ENCODE measurements at places on chromosomes 1 and 21.

GRCh38 chr1:24043345-24044032 lies 63.4 kb upstream of the SRSF10 start:
- DNase-seq: no peak

DNA sequence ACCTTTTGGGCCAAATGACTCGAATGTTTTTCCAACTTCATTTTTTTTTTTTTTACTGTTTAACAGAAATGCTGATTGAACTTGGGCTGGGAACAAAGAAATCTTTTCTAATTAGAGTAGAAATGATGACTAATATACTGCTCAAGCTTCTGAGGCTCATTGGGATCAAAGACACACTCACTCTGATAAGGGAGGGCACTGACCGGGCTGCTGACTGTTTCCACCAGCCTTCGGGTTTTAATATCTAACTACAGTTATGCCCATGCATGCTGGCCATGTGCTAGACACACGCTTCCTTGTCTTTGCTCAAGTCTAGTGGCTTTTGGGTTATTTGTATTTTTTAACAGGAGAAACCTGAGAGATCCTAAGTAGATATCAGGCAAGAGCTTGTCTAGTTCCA lies 16.8 kb downstream of the ZBTB18 start:
- DNase-seq: peak; percentile 37

- DNase-seq: no peak
These were observed 30.5 kb downstream of the SIM2 start for GRCh38 chr21:36729310-36729970.

DNA sequence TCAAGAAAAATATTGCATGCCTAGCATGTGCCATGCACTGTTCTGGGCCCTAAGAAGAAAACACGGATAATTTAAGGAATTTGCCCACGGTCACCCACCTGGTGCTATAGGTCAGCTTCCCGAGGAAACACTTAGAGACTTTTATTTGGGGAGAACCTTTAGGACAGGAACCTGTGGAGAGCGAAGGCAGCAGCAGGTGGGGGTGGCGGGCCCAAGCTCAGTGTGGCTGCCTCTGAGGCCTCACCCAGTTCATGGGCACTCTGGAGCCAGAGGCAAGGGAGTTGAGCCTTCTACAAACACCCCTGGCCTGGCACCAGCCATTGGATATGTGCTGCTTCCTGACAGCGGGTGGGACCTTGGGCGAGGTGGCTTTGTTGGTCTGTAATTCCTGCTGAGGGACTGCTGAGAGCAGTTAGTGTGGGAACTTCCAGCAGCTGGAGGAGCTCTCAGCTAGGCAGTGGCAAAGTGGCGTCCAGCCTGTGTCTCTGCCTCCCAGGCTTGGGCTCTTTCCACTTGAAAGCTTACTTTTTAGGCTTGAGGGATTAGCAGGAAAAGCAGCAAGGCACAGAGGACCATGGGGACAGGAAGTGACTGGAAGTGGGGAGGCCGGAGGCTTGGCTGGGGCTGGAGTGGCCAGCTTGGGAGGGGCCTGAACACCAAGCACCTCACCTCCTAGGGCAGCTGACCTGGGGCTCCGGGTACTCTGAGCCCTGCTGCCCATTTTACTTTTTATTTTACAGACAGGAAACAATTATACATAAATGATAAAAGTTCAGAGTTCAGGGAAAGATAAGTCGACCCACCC lies 19.1 kb downstream of the MRPL37 start:
- DNase-seq: no peak

GRCh38 chr1:9373619-9374018 lies 80.9 kb downstream of the SPSB1 start:
- DNase-seq: no peak

GRCh38 chr1:56915960-56916359 lies 49.9 kb downstream of the C8B start:
- DNase-seq: no peak

- no peak for DNase-seq
These were observed 11.2 kb downstream of the CD84 start for GRCh38 chr1:160567858-160568682.

- DNase-seq: no peak
These were observed 85.5 kb downstream of the FBXO2 start for GRCh38 chr1:11568687-11569086.

DNA sequence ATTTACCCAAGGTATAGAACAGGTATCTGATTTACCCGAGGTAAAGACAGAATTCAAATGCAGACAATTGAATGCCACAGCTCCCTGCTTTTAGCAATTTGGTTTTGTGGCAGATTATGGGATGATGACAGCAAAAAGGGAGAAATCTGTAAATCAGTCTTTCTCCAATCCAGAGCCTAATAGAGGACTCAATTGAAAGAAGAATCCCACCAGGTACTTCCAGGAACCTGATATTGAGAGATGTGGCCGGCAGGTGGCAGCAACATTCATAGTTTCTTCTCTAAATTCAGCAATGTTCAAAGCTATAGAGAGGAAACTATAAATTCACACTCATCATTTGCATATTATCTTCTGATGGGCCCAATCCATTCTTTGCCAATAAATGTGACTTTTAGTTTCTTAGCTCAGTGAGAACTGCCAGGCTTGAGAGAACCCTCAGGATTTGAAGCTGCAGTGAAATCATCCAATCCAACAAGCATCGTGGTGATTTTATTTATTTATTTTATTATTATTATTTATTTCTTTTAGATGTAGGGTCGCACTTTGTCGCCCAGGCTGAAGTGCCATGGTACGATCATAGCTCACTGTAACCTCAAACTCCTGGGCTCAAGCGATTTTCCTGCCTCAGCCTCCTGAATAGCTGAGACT lies 9.8 kb upstream of the PHACTR4 start:
- DNase-seq: peak; percentile 65

DNA sequence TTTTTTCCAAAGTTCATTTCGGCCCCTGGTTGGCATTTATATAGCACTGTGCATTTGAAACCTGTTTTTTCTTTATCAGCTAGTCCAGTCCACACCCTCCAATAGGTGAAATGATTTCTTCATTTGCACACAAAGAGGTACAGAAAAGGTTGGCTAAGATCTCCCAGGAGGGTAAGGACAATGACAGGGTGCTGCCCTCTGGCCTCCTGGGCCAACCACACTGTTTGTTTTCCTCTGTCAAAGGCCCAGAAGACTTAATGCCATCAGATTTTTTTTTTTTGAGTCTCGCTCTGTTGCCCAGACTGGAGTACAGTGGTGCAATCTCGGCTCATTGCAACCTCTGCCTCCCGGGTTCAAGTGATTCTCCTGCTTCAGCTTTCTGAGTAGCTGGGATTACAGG lies 70.1 kb upstream of the EFHD2 start:
- DNase-seq: no peak

- no peak for DNase-seq
These were observed 15.7 kb upstream of the A3GALT2 start for GRCh38 chr1:33336580-33336979.

GRCh38 chr1:160710517-160711252 lies 937 bp downstream of the CD48 start:
- DNase-seq: no peak

GRCh38 chr1:220680085-220680687 lies 10.0 kb upstream of the C1orf115 start:
- peak; percentile 24 for DNase-seq

DNA sequence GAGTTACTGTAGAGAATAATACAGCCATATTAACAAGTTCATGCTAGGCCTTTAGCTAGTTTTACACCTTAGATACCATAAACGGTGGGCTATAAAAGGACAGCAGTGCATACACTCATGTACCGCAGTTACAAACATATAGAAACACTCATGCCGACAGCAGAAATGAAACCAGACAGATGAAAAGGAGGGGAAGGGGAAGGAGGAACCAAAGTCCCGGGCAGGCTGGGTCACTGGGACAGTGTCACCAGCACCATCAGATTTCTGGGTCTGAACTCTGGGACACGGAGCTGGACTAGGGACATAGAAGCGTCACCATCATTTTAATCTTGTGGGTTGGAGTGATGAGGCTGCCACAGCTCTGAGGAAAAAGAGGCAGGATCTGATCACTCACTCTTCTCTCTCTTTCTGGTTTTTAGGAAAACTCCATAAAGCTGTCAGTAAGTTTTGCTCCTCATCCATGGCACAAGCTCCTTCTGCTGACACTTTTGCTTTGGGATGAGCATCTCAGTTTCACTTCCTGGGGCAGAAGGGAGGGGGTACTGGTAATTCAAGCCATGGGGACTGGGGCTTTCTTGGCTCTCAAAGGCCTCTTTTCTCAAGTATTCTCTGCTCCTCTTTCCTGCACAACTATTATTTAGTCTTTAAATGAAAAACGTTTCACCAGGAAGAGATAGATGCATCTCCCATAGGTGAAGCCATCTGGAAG lies 7.8 kb upstream of the ZNF691 start:
- no peak for DNase-seq

GRCh38 chr1:203127666-203128430 lies at the start of gene ADORA1:
ADORA1 (plus strand) TSS chr1:203127726; CDS start chr1:203128842, 1,116 bp downstream.
- DNase-seq: peak; percentile 49

GRCh38 chr1:177343445-177343844 lies 172.7 kb downstream of the BRINP2 start:
- DNase-seq: no peak

DNA sequence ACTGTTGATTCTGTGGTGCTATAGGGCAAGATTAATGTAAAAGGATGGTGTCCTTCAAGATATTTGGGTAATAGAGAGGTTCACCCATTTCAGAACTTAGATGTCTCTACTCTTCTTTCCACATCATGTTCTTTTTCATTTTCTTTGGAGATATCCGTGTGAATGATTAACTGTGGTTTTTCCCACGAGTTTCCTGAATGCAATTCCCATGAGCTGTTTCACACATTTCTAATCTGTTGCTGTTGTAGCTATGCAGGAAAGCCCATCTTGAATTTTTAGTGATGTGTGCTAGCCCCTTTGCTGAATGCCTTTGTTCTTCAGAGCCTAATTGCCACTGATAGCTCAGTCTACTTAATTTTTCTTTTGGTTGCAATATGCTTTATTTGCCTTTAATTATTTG lies 27.6 kb downstream of the SNX27 start:
- DNase-seq: peak; percentile 80

DNA sequence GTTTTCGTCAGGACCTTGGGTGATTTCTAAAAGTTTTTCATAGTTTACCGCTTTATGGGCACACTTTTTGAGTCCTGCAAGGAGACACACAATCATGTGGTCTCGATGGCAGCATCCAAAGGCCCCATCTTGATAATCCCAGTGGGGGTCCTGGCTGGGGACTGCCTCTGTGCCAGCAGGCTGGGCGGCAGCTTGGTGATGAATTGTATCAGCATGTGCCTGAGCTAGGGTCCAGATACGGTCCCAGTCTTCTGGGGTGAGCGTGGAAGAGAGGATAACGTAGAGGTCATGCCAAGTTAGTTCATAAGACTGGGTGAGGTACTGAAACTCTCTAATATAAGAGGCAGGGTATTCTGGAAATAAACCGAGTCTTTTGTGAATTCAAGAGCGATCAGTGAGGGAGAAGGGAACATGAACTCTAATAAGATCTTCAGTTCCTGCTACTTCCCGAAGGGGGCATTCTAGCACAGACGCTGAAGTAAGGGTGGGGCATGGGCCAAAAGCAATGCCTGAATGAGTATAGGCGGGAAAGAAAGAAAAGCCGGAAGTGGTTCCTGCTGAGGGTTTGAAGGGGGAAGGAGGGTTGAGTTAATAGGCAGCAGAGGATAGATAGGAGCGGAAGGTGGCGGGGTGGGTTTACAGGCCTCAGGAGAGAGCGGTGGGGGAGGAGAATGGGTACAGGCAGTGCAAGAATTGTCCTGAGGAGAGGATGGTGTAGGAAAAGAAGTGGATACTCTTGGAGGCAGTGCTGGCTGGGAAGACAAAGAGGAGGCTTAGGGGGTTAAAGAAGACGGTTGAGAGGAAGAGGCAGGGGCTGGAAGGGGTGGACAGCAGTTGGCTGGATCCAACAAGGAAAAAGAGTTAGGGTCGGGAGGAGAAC lies 1.6 kb downstream of the ERVH48-1 start:
- peak; percentile 94 for DNase-seq

GRCh38 chr21:30497065-30497464 lies at the start of gene KRTAP19-4:
KRTAP19-4 (minus strand) TSS chr21:30497165; CDS start chr21:30497110, 55 bp downstream.
- no peak for DNase-seq

DNA sequence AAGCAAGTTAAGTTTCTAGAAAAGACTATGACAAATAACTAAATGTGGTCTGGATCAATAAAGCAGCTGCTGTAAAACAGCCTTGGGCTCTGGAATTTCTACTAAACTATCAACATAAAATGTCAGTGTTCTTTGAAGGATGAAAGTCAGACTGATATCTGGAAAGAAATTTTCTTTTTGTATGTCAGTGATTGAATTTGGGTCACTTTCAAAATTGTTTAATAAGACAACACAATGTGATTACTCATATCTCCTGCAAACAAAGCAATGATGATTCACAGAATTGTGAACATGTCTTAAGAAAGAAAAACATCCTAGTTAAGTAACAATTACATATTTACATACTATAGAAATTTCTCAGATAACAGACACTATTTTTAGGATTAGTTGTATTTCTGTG lies 826.4 kb downstream of the PLA2G4A start:
- DNase-seq: peak; percentile 7

- peak; percentile 97 for DNase-seq
These were observed 54.1 kb upstream of the BCAR3 start for GRCh38 chr1:93735722-93736121.

GRCh38 chr21:15430577-15430976 lies 299.2 kb upstream of the USP25 start:
- peak; percentile 66 for DNase-seq

GRCh38 chr1:26787381-26787705 lies 407 bp upstream of the PIGV start:
- DNase-seq: peak; percentile 54

DNA sequence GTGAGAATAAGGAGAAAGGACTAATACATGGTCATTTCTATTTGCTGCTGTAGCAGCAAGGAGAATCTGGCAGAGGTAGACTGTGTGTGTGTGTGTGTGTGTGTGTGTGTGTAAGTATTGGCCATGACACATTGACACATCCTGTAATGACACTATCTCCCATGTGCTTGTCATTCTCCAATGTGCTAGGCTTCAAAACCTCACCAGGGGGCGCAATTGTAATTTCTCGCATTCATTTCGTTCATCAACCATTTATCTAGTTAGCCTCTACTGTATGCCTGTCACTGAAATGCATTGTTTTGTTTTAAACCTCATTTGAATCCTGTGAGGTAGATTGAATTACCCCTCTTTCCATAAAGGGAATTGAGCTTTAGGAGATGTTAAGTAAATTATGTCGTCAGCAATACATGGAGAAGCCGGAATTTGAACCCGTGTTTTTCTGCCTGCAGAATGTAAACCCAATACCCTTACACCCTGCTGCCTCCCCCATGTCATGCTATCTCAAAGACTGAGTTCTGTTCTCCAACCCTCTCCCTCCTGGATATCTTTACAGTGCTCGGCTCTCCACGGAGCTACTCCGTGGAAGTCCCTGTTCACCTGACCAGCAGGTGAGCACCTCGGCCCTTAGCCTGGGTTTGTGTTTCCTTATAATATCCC lies 100.8 kb downstream of the UCK2 start:
- peak; percentile 66 for DNase-seq

GRCh38 chr1:211731456-211732292 lies 56.3 kb upstream of the NEK2 start:
- DNase-seq: no peak
